Airway epithelial cell (primary cell): ENCODE measurements at places on chromosomes 11 and 22. TPM values are rescaled to one million over a fixed set of nuclear protein-coding genes. Genes with fewer than 3 reads are reported as not detected.

LIF gene
- total RNA-seq = 1.3 and 2.5 TPM in 2 replicates

GALR3 gene
- not detected in 2 replicates for total RNA-seq

C11orf16 gene
- not detected in 2 replicates for total RNA-seq

SESN3 gene
- 33.5 and 45.6 TPM in 2 replicates for total RNA-seq

CD3D gene
- not detected in 2 replicates for total RNA-seq

TSPAN18 gene
- total RNA-seq = 0.84 TPM in 1 of 2 replicates, not detected in the other

GNAZ gene
- total RNA-seq = 0.05 and 0.07 TPM in 2 replicates
